ENCODE measurements at places on chromosomes 6 and 20. TPM values are rescaled to one million over a fixed set of nuclear protein-coding genes. Genes with fewer than 3 reads are reported as not detected.

TFEB gene
- total RNA-seq, result 5.3 TPM

GLP1R gene
- not detected for total RNA-seq

KHDC1L gene
- not detected for total RNA-seq

HTR1B gene
- total RNA-seq, result 2.7 TPM

Measured in smooth muscle cell of the umbilical artery (primary cell).